T1000 (cell line): ENCODE measurements at places on chromosomes 1 and 21.

GRCh38 chr1:152924191-152924590 lies 15.8 kb downstream of the IVL start:
- DNase-seq = no peak

DNA sequence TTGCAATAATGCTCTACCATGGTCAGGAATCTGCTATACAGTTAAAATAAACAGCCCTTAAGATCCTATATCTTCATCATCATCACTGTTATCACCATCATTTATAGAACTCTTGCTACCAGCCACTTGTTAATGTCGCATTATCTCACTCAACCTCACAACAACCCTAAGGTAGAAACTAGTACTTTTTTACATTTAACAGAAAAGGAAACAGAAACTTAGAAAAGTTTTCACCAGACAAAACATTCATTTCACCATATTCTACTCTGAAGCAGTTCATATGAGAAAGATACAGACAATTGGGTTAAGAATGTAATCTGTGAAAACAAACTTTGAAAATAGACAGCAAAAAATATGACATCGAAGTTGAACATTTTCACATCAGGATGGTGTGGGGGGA lies 262.6 kb downstream of the ATG4C start:
- DNase-seq = no peak

GRCh38 chr1:107432108-107432507 lies 291.3 kb downstream of the NTNG1 start:
- no peak for DNase-seq

GRCh38 chr1:43484367-43484766 lies 30.6 kb upstream of the HYI start:
- DNase-seq = no peak

DNA sequence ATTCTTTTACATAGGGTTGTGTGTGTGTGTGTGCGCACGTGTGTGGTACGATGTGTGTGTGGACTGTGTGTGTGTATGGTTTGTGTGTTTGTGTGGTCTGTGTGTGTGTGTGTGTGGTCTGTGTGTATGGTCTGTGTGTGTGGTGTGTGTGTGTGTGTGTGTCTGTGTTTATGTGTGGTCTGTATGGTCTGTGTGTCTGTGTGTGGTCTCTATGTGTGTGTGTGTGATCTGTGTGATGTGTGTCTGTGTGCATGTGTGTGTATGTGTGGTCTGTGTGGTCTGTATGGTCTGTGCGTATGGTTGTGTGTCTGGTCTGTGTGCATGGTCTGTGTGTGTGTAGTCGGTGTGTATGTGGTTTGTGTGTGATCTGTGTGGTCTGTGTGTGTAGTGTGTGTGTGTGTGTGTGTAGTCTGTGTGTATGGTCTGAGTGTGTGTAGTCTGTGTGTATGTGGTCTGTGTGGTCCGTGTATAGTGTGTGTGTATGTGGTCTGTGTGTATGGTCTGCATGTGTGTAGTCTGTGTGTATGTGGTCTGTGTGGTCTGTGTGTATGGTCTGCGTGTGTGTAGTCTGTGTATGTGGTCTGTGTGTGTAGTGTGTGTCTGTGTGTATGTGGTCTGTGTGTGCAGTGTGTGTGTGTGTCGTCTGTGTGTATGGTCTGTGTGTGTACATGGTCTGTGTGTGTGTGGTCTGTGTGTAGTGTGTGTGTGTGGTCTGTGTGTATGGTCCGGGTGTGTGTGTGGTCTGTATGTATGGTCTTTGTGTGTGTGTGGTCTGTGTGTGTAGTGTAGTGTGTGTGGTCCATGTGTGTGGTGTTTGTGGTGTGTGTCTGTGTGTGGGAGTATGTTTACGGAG lies 46.8 kb downstream of the RHOU start:
- no peak for DNase-seq

DNA sequence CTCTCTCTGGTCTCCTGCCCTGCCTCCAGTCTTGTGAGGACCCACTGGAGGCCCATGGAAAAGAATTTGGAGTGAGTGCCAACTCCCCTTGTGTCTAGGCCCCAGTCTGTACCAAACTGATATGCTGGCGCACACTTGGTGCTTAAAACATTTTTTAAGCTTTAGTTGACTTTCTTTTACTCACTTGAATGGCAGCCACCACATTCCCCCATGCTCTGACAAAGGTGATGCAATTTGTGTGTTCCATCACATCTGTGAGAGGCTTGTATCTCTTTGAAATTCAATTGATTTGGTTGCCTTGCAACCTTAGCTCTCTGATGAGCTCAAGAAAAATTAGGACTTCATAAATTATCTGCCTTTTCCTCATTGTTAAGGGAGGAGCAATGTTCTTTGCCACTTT lies 30.5 kb upstream of the WDTC1 start:
- no peak for DNase-seq

DNA sequence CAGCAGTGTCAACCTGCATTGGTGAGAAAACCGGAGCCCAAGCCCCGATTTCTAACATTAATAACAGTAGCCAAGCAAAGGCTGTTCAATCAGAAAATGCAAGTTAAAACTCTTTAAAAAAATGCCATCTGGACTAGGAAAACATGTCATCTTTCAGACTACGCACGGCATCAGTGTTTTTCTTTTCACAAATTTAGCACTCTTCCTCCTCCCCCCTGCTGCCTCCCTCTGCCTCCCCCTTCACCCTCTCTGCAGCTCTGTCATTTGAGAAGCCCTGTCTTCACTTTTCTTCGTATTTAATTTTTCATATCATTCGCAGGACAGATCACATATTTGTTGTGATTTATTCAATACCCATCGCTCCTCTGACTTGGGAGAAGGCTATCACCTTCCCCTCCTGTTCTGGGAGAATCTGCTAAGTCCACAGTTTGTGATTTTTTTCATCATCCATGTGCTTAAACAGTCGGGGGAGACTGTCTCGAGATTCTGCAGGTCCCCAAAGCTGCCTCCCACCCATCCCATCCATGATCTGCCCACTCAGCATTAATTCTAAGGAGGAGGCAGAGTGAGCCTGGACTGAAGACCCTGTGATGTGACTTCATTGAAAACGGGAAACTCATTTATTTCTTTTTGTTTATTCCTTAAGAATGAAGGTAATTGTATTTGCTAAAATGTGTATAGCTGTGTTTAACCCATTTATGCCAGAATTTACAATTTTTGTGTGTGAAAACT lies 84.8 kb downstream of the PROX1 start:
- no peak for DNase-seq

DNA sequence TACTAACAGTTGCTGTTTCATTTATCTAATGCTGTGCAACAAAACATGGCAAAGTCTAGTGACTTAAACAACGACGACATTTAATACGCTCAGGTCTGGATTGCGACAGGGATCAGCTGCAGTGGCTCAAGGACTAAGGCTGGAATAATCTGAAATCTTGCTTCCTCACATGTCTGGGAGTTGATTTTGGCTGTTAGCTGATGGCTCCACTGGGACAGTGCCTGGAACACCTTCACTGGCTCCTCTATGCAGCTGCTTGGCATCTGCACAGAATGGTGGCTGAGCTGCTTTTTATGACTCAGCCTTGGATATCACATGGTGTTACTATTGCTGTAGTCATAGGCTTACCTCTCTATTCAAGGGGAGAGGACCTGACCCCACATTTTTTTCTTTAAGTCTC lies 24.0 kb upstream of the BTG3 start:
- no peak for DNase-seq

GRCh38 chr1:246681900-246682895 lies 42.0 kb upstream of the SCCPDH start:
- no peak for DNase-seq

DNA sequence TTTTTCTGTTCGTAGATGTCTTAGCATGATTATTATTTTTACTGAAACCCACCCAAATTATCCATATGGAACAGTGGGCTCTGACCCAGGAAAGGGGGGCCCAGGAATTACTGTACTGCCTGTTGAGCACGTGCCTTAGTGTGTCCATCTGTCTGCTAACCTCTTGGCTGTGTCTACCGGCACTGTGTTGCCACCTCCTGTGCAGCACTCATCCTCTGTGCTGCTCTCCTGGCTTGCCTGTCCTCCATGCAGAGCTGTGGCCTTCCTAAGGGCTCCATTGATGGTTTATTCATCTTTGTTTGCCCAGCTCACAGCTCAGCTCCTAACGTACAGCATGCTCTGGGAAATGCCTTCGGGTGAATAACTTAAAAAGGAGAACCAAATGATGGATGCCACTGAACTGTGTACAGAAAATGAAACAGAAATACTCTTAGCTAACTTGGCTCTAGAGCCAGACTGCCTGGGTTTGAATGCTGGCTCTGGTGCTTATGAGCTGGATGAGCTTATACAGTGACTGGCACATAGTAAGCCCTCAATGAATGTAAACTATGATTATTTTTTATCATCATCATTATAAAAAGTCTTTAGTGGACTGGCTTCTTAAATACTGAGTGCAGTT lies 11.4 kb upstream of the RPTN start:
- no peak for DNase-seq

DNA sequence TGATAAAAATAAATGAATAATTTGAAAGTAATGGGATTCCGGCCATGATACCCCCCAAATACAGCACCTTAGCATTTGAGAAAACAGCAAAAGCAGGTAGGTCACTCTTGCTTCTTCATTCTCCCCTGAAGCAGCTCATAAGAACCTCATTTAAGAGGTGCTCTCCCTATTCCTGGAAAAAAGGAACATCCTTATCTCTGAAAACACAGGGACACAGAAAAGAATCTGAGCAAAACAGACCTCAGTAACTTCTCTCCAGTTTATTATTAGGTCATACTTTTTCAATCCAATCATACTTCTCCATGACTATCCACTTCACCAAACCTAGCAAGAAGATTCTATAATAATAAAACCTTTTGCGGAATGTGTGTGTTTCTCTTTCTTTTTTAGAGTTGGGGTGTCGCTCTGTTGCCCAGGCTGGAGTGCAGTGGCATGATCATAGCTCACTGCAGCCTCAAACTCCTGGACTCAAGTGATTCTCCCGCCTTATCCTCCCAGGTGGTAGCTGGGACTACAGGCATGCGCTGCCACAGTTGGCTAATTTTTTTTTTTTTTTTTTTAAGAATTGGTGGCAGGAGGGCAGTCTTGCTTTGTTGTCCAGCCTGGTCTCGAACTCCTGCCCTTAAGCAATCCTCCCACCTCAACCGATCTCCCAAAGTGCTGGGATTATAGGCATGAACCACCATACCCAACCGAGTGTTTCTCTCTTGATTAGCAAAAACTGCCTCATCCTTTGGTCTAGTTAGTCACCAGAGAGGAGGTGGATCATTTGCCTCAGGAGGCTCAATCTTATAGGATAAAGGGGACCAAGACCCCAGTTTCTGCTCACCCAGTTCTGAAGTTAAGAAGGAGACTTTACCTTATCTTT lies 10.6 kb upstream of the TRIM33 start:
- no peak for DNase-seq

GRCh38 chr1:219529116-219529515 lies 83.8 kb downstream of the ZC3H11B start:
- DNase-seq = no peak

- DNase-seq = peak; percentile 4
Measured at GRCh38 chr1:185483664-185484450, 166.8 kb upstream of the IVNS1ABP start.

DNA sequence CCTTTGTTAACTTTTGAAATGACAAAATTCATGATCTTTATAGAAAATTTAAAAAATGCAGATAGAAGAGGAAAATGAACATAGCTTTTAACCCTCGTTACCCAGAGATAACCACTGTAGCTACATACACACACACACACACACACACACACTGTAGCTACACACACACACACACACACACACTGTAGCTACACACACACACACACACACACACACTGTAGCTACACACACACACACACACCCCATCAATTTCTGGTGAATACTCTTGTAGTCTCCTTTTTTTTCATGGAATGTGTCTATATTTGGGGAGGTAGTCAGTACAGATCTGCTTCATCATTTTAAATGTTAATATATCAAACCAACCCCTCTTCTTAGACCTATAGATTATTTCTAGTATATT lies 58.5 kb downstream of the SH3BGR start:
- no peak for DNase-seq

DNA sequence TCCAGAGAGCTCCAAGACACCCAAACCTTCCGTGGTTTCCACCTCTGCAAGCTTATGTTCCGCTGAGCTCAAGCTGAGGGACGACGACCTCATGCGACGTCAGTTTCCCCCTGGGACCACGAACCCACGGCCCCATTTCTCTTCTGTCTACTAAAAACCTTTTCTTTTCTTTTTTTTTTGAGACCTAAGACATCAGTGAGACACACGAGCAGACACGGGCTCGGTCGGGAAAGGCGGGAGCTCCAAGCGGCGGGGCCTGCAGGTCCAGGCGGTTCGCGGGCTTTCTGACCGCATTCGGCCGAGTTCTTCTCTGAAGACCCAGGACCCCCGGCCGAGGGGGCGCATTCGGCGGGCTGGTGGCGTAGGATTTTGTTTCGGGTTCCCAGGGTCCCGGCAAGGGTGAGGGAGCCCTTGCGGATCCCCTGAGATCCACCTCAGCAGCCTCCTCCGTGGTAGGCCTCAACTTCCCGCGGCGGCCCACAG lies 402 bp downstream of the C21orf58 start:
- DNase-seq = no peak

DNA sequence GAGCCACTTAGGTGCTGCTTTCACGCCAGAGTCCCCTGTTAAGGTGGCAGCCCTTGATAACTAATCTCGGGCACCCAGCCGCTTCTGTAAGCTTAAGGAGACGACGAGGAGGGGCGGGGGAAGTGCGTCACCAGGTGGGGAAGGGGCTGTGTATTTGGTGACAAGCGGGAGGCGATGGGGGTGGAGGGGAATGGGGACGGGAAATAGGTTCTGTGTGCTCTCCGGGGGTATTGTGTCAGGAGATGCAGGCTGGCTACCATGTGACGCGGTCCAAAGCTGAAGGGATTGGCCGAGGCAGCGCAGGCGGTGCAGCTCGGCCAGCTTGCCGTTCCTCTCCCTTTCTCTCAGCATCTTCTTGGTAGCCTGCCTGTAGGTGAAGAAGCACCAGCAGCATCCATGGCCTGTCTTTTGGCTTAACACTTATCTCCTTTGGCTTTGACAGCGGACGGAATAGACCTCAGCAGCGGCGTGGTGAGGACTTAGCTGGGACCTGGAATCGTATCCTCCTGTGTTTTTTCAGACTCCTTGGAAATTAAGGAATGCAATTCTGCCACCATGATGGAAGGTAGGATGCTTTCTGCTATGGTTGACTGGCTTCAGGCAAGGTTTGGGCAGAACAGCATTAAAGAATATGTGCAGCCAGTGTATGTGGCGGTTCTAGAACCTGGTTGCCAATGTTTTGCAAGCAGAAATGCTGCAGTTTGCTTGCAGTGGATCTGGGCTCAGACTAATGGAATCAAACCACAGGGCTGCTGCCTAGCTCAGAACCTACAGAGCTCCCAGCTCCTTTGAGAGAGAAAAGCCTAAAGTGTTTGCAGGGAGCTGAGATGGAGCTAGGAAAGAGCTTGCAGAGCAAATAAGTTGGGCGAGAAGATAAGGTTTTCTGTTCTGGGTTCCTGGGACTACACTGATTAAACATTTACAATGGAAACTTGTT lies at the start of gene SGIP1:
Gene SGIP1 (plus strand): TSS at position 350 of the 937 bp plus-strand sequence. CDS start 206 bp downstream, at position 556.
- DNase-seq = no peak

DNA sequence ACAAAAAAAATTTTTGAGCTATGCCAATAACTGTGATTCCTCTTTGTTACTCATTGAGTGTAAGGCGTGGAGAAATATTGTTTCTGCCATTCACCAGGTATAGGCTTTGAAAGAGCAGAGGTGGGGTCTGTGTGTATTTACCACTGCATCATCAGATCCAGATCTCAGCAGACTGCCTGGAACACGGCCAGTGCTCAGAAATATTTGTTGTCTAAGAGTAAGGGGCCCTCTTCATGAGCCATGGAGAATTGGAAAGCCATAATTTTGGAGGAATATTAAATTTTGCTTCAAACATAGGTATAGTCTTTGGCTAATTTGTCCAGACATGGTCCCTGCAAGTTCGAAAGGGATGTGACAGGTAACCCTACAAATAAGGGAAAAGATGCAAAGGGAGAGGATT lies 231.3 kb upstream of the IRF2BP2 start:
- no peak for DNase-seq

GRCh38 chr1:223188618-223189356 lies 45.7 kb upstream of the TLR5 start:
- no peak for DNase-seq
